ENCODE measurements at places on chromosomes 11 and 22. TPM values are rescaled to one million over a fixed set of nuclear protein-coding genes. Genes with fewer than 3 reads are reported as not detected.

The USH1C gene
- total RNA-seq: not detected

The OR51E1 gene
- not detected for total RNA-seq

The UBQLN3 gene
- 0.20 TPM for total RNA-seq

The HPS5 gene
- total RNA-seq: 14.0 TPM

The SNU13 gene
- 100.0 TPM for total RNA-seq

The HPX gene
- 1.5 TPM for total RNA-seq

The CRYBB2 gene
- total RNA-seq: not detected

The MRPL11 gene
- 24.2 TPM for total RNA-seq

The VPREB1 gene
- total RNA-seq: not detected

The LMO2 gene
- 9.6 TPM for total RNA-seq

The TPBGL gene
- total RNA-seq: 0.34 TPM

The MB gene
- not detected for total RNA-seq

The MIOX gene
- not detected for total RNA-seq

The YPEL1 gene
- total RNA-seq: 86.3 TPM

The MUC6 gene
- total RNA-seq: not detected

The ACR gene
- not detected for total RNA-seq

The NAALADL1 gene
- 46.0 TPM for total RNA-seq

The FXYD2 gene
- 0.75 TPM for total RNA-seq

The SCARF2 gene
- 2.9 TPM for total RNA-seq

The MS4A3 gene
- not detected for total RNA-seq

The ELFN2 gene
- total RNA-seq: 0.49 TPM

The PSMA1 gene
- 176 TPM for total RNA-seq

The RAB3IL1 gene
- not detected for total RNA-seq

The CLCF1 gene
- 13.4 TPM for total RNA-seq

The OR9Q2 gene
- not detected for total RNA-seq

The PLAAT5 gene
- total RNA-seq: 3.0 TPM

The KDM4E gene
- total RNA-seq: not detected

The KIF18A gene
- total RNA-seq: 6.9 TPM

The SYT7 gene
- total RNA-seq: not detected

The CEND1 gene
- not detected for total RNA-seq

The INPP5J gene
- not detected for total RNA-seq

The IFT27 gene
- total RNA-seq: 16.5 TPM

The C22orf15 gene
- total RNA-seq: not detected

The DUSP8 gene
- 47.3 TPM for total RNA-seq

The FOSL1 gene
- 3.4 TPM for total RNA-seq

The MGAT3 gene
- 0.11 TPM for total RNA-seq

The PACSIN2 gene
- 48.5 TPM for total RNA-seq

The SMIM35 gene
- 0.30 TPM for total RNA-seq

The INS gene
- not detected for total RNA-seq

The THYN1 gene
- 25.4 TPM for total RNA-seq

The HOATZ gene
- not detected for total RNA-seq

The PKP3 gene
- total RNA-seq: 0.56 TPM

The DMC1 gene
- 0.31 TPM for total RNA-seq

The MOGAT2 gene
- total RNA-seq: not detected

The PKDREJ gene
- total RNA-seq: 0.20 TPM

The PRG3 gene
- not detected for total RNA-seq

All from natural killer cell (primary cell).